ENCODE measurements at places on chromosomes 4 and X. TPM values are rescaled to one million over a fixed set of nuclear protein-coding genes. Genes with fewer than 3 reads are reported as not detected.

PRRG1 gene
- 22.3 TPM for total RNA-seq

SH3RF1 gene
- 46.0 TPM for total RNA-seq

TBC1D8B gene
- total RNA-seq, result 14.6 TPM

- DNase-seq, result no peak
Measured at GRCh38 chr4:182369211-182369610, 126.0 kb downstream of the TENM3 start.

BST1 gene
- 12.7 TPM for total RNA-seq
